Stimulated activated CD8-positive, alpha-beta memory T cell treated with anti-CD3 and anti-CD28 coated beads, Interleukin-15, amount 100 ng/mL, for 24 hours (primary cell): ENCODE measurements at places on chromosomes 2 and 18.

DNA sequence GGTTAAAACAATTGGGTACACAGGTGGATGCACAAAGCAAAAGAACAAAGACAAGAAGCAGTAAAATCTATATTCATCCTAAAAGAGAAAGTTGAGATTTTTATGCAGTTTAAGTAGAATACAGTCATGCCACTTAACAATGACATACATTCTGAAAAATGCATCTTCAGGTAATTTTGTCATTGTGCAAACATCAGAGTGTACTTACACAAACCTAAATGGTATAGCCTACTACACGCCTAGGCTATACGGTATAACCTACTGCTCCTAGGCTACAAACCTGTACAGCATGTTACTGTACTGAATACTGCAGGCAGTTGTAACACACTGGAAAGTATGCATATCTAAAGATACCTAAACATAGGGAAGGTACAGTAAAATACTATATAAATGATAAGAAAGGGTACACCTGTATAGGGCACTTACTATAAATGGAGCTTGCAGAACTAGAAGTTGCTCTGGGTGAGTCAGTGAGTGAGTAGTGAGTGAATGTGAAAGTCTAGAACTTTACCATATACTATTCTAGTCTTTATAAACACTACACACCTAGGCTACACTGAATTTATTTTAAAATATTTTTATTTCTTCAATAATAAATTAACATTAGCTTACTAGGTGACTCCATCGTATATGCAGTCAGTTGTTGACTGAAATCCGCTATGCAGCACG, 132.9 kb downstream of the BARD1 start:
- no peak for DNase-seq

DNA sequence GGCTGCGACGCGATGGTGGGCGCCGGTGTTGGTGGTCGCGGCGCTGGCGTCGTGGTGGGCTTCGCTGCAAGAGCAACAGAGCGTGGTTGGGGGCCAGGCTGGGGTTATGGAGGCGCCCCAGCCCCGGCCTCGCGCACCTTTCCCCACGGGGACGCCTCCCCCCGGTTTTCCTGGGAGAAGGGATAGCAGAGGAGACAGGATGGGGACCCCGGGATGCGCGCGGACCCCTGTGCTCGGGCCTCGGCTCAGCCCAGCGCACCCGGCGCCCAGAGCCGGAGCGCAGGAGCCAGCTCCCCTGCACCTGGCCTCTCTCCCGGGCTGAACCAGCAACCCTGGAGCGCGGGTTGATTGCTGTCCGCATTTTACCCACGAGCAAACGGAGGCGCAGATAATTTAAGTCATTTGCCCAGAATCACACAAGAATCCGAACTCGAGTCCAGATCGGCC, 1.0 kb downstream of the CD8A start:
- no peak for DNase-seq

DNA sequence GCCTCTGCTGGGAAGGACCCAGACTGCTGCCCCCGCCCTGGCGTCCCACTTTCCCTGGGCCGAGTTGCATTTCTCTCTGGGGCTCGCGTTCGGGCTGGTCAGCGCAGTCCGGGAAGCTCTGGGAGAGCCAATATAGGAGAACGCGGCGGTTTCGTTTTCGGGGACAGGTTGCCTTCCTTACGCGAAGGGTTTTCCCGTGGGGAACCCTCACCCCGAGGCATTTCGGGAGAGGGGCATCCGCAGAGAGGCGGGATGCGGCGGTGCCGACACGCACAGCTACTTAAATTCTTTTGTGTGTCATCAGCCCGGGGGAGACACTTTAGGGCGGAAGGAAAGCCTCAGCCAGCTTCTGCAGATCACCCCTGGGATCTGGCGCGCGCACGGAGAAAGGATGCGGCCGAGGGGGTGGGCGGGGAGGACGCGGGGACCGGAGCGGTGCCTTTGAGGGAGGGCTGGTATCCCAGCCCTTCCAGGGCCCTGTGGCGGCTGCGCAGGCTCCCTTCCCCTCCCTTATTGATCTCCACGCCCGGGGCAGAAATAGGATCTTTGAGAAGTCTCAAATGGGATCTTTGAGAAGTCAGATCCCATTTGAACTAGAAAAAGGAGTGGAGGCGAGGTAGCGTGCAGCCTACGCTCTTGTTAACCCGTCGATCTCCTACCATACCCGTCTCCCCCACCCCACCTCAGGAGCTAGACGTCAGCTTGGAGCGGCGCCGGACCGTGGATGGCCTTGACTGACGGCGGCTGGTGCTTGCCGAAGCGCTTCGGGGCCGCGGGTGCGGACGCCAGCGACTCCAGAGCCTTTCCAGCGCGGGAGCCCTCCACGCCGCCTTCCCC, 1.2 kb downstream of the GATA6 start:
- no peak for DNase-seq

- no peak for DNase-seq
These were observed 40.3 kb downstream of the ARMC9 start for GRCh38 chr2:231238689-231239088.

DNA sequence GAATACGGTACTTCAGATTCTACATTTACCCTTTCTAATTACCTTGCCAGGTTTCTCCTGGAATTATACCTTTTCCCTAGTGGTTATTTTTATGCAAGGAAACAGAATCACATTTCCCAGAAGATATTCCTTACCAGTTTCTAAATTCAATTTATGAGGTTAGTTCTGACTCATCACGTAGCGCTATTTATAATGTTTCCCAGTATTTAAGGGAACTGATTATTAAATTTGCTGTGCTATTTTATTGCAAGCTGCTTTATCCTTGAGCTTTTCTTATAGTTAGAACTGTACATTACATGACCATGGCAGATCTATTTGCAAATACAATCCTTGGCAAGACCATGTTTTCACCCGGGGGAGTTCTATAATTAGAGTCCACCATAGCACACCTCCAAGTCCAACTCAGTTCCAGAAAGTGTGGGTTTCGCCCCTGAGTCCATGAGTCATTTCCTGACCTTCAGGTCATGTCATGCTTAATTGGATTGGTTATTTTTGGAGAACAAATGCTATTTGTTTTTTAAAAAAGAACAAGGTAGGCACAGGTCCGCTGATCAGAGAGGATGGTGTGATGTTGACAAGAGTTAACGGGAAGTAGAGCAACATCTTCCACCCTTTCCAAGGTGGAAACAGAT, 126.6 kb downstream of the ZNF532 start:
- DNase-seq: no peak

- no peak for DNase-seq
These were observed 296.0 kb upstream of the LRRTM4 start for GRCh38 chr2:77818186-77818585.

GRCh38 chr18:64134044-64134747, 14.7 kb downstream of the LINC00305 start:
- no peak for DNase-seq

GRCh38 chr18:66708646-66709045, 104.8 kb upstream of the CDH19 start:
- no peak for DNase-seq

- no peak for DNase-seq
These were observed 7.2 kb downstream of the HADHB start for GRCh38 chr2:26251893-26252292.

DNA sequence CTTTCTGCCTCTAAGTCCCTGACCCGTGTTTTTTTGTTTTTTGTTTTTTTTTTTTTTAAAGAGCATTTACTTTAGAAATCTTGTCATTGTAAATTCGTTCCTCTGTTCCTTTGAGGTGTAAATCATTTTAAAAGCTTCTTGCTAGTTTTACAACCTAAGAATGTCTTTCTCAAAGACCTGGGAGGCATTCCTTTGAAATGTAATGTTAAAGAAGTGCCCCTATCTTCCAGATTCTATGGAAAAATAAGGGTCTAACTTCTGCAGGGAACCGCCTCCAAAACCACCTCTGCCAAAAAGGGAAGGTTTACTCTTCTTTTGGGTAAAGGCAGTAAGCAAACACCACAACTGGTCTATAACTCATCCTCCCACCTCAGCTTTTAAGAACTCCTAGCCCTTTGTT, 259.6 kb upstream of the ZNF804A start:
- DNase-seq: no peak

DNA sequence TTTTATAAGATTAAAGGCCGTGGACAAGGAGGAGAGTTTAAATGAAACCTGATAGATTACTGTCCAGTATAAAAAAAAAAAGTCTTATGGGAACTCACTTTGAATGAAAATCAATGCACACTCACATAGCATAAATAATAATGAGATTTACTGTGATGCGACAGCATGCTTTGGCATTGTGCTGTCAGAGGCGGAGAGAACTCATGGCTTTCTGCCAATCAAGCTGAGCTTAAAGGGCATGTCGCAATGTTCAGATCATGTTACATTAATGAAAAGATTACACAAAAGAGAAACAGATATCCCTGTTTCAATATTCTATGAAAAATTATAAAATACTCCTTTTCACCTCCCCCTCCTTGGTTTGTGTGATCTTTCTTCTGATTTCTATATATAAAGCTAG, 310.8 kb downstream of the ERBB4 start:
- DNase-seq: no peak

- DNase-seq: no peak
These were observed 108.0 kb upstream of the SLC35G4 start for GRCh38 chr18:11501352-11501751.

- DNase-seq: no peak
These were observed 13.0 kb upstream of the RMDN2 start for GRCh38 chr2:37912056-37912455.

- no peak for DNase-seq
These were observed 150.0 kb upstream of the MYCN start for GRCh38 chr2:15790326-15790725.

DNA sequence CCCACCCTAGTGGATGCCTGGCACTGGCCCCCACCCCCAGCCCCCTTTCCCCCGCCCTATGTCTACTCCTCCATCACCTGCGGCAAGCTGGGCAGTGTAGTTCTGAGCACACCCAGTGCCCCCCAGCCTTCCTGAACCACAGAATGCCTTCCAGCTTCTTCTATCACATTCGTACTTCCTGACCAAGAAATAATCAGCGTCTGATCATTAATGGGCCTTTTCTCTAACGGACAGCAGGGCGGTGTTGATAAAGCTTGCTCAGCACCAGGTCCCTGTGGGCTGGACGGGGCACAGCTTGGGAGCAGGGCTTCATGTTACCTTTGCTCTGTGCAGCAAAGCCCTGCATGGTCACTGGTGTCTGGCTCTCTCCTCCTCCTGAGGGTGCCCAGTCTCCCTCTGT, 15.4 kb downstream of the UXS1 start:
- no peak for DNase-seq
